ENCODE measurements at places on chromosomes 12 and 14.

GRCh38 chr12:91561958-91562325 is 379.3 kb upstream of the DCN start:
- DNase-seq = no peak

- DNase-seq = no peak
Measured at GRCh38 chr14:29893989-29894388, 33.7 kb downstream of the PRKD1 start.

DNA sequence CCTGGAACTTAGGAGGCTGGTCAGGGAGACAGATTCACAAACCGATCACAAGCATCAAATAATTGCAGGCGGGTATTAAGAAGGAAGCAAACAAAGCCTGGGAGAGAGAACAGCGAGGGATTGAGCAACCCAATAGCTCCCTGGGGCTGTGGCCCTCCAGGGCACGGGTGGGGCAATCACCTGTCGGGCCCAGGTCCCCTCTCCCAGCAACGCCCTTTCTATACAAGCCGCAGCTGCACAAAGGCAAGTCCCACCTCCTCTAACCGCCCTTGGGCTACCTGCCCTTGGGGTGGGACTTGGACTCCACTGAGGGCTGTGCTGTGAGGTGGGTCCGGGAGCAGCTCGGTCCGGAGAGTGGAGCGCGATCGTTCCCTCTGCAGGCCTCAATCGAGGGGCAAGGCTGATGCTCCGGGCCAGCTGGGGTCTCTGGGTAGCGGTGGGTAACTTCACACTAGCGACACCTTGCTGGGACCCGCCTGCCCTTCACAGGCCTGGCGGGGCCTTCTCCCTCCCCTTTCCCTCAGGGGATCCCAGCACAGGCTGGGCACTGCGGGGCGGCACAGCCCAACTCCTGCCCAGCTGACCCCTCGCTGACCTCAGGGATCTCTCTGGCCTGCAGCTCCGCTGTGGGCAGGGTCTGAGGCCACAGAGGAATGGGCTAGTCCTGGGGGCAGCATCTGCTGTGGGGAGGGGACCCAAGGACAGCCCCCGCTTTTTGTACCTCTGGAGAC is 8.0 kb downstream of the PHB2 start:
- peak; percentile 89 for DNase-seq

DNA sequence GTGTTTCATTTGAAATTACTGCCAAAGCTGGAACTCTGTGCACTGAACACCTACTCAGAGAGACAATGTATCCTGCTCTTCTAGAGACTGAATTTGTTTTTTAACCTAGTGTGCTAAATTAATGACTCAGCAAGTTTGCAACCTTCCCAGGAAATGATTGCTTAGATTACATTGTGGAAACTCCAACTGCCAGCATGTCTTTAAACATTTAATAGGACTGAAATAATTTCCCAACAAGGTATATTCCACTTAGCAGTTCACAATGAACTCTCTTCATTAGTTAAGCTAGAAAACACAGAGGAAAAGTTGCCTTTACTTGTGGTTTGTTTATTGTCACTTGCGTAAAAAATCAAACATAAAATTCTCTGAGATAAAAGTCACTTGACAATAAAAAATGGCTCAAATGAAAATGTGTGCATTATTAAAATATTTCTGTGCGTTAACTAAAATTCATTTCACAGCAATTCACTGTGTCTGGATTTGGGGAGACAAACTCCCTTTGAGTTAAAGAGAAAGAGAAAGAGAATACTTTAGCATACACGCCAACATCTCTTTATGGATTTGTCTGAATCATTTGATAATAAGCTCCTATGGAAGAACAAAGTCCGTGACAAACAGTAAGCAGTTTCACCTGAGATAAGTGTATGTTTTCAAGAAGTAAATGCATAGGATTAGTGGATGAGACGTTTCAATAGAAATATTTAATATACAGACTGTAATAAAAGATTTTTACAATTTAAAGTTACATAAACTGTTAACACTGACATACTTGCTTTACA is 284.0 kb downstream of the PRKD1 start:
- no peak for DNase-seq

DNA sequence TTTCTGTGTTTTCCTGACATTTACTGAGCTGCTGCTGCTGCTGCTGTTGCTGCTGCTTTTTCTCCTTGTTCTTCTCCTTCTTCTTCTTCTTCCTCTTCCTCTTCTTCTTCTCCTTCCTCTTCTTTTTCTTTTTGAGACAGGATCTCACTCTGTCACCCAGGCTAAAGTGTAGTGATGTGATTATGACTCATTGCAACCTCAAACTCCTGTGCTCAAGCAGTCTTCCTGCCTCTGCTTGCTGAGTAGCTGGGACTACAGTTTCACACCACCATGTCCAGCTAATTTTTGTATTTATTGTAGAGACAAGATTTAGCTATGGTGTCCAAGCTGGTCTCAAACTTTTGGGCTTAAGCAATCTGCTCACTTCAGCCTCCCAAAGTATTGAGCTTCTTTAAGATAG is 95.8 kb downstream of the TMTC3 start:
- no peak for DNase-seq

DNA sequence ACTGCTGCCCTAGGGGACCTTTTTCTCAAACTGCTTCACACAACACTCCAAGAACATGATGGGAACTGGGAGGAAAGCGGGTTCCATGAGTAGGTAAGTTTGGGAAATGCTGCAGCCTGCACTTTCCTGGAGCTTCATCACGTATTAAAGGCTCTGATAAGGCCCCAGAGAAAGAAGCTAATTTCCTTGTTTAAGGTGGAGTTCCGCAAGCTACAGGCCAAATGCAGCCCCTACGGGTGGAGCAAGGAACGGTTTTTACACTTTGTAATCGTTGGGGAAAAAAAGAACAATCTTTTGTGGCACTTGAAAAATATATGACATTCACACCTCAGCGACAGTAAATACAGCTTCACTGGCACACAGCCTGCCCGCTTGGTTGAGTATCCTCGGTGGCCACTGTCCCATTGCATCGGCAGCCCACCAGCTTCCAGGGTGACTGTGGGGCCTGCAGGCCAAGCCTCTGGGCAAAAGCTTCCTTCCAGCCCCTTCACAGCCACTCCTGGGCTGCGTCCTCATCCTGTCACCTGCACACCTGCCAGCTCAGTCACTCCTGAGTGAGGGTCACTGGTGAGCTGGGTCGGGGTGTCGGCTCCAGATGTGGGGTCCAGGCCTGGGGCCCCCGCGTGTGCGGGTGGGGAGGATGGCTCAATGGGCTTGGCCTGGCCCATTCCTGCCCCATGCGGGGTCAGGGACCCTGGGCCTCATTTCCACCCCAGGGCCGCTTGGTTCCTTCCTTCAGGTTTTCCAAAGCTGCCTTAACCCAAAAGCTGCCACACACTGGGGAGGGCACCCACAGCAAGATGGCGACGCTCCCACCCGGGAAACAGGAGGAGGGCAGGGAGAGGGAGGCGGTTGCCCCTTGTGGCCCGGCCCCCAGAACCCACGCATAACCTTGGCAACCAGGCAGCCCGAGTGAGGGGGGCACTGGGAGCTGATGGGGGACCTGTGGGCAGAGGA is 2.4 kb downstream of the AMN start:
- no peak for DNase-seq

DNA sequence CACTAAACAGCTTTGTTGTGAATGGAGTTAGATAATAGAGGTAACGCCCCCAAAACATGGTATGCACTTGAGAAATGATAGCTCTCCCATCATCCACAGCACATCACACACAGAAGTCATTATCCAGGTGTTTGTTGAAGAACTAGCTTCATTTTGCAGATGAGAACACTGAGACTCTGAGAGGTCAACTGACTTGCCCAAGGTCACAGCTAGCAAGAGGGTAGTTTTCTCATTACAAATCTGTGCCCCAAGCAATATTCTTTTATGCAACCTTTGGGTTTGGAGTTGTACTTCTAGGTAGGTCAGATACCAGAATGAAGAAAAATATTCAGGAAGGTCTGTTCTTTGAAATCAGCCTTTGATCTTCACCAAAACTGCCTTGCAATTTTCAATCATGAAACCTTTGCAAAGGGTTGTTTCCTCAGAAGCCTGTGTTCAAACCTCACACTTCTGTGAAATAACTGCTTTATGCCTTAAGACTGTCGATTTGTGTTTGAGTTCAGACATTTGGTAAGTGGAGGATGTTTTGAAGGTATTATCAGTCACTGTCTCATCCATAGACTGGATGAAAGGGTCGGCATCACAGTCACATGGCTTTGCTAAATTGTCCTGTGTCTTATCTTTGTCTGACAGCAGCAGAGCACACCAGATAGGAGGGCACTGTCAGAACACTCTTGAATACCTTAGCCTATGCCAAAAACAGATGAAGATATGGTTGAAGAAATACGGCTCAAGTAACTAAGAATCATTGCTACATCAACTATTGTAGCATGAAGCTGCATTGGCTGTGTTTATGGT is 233.2 kb upstream of the BTG1 start:
- DNase-seq = no peak

GRCh38 chr12:5254703-5255102 is 177.2 kb upstream of the NTF3 start:
- DNase-seq = no peak

DNA sequence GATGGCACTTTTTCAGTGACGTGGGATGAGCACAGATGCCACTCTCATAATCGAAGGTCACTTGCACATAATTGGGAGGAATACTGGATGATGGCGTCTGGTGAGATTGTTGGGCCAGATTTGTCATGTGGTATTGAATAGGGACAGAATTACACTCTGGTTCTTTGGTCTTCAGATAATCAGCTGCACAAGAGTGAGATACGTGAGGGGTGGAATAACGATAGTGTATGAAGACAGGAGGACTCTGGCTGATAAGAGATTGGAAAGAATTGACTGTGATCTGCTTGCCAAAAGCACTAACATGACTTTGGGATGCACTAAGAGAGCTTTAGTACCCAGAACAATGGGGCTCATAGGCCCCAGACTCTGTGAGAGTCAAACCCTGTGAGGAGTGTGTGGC is 7.0 kb upstream of the RABGGTA start:
- no peak for DNase-seq

GRCh38 chr12:18696971-18697602 is 40.7 kb downstream of the PLCZ1 start:
- DNase-seq = no peak

DNA sequence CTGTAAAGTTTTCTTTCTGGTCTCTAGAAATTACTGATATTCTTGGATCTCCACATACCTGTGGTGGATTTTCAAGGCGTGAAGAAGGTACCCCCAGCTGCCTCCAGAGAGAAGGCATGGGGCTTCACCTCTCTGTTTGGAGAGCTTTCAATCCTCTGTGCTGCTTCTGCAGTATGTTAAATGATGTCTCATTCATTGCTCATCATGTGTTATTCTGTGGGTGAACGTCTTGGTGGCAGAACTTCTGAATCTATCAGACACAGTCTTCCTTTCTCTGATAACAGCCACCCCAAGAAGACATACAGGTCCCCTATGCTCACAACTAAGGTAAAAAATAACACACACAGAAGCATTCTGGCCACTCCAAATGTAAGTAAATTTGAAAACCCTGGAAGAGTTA is 221.3 kb upstream of the TMEM260 start:
- DNase-seq = no peak

DNA sequence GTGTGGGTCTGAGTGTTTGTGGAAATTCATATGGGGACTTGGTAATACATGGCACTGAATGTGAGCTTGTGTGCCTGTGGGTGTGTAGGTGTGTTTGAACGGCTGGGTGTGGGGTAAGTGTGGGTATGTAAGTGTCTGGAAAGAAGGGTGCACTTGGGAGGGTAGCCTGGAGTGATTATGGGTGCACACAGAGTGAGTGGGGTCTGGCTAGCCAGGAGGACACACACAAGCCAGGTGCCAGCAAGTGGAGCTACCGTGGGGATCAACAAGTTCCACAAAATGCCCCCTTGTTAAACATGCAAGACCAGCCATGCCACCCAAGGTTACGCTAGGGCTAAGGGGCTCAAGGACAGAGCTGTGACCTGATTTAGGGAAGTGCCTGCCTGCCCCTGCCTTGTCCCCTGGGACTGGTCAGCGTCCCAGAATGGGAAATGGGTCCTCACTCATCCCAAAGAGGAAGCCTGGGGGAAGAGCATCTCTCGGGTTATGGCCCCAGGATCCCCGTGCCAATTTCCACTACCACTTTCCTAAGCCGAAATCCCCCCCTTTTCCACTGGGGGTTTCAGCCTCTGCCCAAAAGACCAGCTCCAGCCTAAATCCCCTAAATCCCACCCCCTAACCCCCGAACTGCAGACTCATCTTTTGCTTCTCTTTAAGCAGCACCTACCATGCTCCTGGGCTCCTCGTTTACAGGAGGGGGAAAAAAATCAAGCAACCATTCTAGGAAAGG is 118.6 kb downstream of the DICER1 start:
- DNase-seq = no peak

GRCh38 chr12:53298164-53298563 is 1.3 kb upstream of the MYG1 start:
- DNase-seq = no peak

Data from NCI-H1105 treated with DMSO at 0.1 percent for 48 hours (cell line).